HS-5 (cell line): ENCODE measurements at places on chromosomes 3 and 15.

DNA sequence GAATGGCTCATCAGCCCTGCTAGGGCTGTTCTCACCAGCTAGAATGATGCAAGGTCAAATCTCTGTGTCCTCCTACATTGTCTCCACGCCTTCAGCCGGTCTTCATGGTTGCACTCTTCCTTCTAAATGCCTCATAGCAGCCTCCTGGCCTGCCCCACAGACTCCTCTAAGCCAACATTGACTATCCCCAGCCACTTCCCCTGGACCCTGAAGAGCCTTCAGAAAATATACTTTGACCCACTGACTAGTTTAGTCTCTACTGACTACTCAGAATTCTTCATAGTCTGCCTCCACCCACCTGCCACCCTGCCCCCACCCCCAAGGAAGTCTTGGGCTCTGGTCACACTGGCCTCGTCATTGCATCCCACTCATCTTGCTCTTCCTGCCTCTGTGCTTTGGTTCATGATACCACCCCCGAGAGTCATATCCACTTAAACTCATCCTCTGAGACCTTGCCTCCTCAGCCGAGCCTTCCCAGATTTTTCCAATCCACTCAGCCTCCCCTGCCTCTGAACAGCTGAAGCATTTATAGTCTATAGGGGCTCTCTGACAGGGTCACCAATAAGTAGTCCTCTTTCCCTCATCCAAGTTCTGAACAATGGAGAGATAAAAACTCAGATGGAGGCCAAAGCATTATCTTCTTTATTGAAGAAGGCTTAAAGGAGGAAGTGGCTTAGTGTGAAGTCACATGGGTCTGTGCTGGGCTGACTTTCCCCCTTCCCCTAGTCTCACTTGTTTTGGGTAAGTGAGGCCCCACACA, 9.5 kb upstream of the DOCK3 start:
- DNase-seq, result no peak

- no peak for DNase-seq
Measured at GRCh38 chr3:167710552-167710951, 24.1 kb downstream of the PDCD10 start.

DNA sequence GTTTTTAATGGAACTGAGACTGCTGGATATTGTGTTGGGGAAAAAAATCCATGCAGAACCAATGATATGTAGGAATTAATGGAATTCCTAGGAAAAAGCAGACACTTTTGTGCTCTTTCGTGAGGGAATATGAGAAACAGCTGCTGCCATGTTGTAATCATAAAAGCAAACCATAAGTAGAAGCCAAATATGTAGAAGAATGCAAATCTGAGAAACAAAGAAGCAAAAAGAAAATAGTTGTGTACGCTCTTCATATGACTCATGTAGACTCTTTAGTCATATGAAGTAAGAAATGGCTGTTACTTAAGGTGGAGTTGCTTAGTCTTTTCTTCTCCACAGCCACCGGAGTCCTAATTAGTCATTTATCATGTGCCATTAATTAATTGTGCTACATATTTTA, 298.6 kb upstream of the ZNF717 start:
- no peak for DNase-seq

DNA sequence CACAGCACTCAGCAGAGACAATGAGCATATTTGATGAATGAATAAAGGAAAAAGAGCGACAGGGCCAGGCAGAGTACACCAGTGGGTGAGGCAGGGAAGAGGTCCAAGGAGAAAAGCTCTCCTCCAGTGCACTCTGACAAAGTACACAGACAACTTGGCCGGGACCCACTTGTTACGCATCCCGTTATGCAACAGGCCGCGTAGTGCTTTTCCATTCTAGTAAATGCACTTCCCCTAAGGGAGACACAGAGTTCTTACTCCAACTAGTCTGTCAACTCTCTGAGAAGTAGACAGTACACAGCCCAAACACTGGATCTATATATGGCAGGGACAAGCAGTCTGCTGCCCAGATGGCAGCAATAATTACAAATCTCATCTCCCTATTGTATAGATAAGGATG, 18.5 kb downstream of the LARP6 start:
- DNase-seq, result no peak

GRCh38 chr3:74617776-74618175, 3.3 kb upstream of the CNTN3 start:
- DNase-seq, result no peak

- DNase-seq, result no peak
Measured at GRCh38 chr3:270688-271087, 74.1 kb downstream of the CHL1 start.

GRCh38 chr15:23866832-23867231, 179.7 kb upstream of the NDN start:
- DNase-seq, result no peak

GRCh38 chr3:64357481-64357880, 132.2 kb upstream of the PRICKLE2 start:
- no peak for DNase-seq

DNA sequence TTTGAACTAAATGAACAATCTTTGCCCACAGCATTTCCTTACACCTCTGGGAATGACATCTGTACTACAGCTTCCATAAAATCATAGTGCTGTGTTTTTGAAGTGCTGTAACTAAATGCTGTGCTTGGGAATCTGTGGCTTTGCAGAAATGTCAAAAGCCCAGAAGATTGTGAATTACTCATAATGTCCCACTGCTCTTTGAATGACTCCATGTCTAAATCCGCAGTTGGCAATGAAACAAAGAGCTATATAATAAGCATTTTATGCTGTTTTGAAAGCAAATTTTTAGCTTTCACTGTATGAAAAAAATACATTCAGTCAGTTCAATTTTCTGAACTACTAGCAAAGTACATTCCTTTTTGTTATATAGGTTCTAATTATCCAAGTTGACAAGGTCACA, 88.6 kb upstream of the ADAMTS17 start:
- DNase-seq, result no peak

- no peak for DNase-seq
Measured at GRCh38 chr15:25525741-25526140, 86.9 kb upstream of the UBE3A start.

- no peak for DNase-seq
Measured at GRCh38 chr15:92579931-92580470, 75.6 kb downstream of the FAM174B start.

DNA sequence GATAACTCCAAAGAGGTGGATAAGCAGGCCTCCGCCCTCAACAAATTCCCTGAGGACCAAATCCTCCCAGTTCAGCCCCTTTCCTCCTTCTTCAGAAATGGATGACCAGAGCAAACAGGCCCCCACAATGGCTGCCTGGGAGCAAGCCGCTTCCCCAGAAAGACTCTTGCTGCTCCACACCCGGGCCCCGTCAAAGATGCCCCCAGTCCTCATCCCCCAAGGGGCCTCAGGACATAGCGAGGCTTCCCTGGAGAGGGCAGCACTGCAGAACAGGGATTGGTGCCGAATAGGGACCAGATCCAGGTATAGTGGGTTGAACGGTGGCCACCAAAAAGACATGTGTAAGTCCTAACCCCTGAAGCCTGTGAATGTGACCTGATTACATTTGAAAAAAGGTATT, 502.3 kb downstream of the SHQ1 start:
- no peak for DNase-seq
